LoVo (cell line): ENCODE measurements at places on chromosomes 4 and X.

- DNase-seq: no peak
Measured at GRCh38 chr4:79425586-79425985, 17.6 kb upstream of the GK2 start.

- no peak for DNase-seq
Measured at GRCh38 chr4:173433447-173433846, 34.5 kb upstream of the SCRG1 start.

- DNase-seq: no peak
Measured at GRCh38 chr4:105198541-105198940, 51.9 kb downstream of the TET2 start.

DNA sequence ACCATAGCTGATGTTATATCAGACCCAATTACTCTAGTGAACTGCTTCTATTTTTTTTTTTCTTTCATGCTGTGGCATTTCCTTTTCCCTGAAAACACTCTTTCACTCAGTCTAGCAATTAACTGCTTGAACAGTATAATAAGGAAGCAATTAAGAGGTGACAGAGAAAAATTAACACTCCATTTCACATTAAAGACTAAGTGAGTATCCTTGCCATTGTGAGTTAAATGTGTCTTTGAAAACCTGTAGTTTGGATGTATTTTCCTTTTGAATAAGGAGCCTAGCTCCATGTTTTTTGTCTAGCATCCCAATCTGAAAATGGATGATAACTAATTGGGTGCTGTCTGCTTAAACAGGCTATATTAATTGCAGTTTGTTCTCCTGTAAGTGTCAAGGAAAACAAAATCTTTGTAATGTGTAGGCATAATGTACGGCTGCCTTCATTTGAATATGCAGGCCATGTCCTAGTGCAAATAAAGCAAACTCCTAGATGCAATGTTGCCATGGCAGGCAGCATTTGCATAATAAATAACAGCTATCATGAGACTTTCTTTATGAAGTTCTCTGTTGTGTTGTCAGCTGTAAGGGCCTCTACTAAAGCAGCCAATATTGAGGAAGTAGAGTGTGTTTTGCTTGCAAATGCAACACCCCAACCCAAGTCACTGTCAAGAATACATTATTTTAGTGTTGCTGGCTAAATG, 416.7 kb downstream of the ZIC3 start:
- no peak for DNase-seq

DNA sequence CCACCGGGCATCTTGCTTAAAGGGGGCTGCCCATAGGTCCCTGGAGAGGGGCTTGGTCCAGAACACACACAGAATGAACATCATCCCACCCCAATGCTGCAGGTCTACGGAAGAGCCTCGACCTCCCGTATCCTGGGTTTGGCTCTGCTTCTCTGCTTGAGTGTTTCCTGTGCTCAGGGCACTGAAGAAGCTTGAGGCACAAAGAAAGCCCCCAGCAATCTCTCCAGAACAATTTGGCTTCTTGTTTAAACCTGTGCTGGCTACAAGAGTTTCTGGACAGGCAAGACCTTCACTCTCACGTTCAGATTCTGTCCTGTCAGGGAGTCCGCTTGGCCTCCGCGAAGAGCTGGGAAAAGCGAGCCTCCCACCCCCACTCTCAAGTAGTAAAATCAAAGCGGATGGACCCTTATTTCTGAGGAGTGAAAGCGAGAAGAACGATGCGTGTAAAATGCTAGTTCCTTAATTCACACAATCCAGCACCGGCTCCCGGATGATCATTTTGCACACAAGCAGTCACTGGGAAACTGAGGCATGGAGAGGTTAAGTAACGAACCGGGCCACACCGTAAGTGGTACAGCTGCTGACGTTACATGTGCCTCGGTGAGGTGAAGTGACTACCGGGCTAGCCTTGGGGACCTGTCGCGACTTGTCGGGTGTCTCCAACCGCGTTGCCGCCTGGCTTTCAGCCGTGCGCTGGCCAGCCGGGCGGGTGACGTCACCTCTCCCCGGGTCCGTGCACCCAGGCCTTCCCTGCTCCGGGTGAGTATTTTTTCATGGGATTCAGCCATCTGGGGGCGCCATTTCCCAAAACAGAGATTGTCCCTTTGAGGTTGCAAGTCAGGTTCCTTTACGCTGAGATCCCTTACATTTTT, 3.1 kb upstream of the SFRP2 start:
- DNase-seq: no peak

GRCh38 chr4:155523358-155523757, 143.3 kb upstream of the GUCY1A1 start:
- no peak for DNase-seq

DNA sequence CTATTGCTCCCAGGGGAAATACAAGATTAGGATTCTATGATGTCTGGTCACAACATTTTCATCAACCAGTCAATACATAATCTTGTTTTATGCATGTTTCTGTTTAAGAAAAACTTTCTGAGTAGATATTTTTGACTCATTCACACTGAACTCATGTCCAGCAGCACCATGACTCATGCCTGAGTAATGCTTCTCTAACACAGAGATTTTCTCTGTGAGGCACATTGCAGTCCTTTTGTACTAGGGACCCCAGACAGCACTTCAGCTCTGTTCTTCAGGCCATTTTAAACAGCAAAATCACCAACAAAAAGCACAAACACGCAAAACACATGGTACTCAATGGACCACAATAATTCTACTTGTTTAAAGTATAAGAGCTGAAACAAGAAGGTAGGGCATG, 83.6 kb downstream of the MXRA5 start:
- DNase-seq: peak; percentile 5

DNA sequence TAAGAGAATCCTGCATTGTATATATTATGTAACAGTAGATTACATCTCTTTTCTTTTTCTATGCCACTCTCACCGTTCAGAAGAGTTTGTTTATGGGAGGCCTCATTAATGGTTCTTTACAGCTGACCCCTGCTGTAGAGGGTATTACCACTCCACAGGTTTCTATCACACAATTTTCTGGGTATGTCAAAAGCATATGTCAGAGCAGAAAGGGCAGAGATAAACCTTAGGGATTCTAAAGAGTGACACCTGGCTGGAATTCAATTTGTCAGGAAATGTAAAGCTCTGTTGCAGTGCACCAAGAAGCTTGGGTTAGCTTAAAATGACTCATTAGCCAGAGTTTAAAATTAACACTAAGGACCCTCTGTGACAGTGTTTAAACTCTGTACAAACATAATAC, 658.7 kb downstream of the PCDH18 start:
- DNase-seq: no peak

DNA sequence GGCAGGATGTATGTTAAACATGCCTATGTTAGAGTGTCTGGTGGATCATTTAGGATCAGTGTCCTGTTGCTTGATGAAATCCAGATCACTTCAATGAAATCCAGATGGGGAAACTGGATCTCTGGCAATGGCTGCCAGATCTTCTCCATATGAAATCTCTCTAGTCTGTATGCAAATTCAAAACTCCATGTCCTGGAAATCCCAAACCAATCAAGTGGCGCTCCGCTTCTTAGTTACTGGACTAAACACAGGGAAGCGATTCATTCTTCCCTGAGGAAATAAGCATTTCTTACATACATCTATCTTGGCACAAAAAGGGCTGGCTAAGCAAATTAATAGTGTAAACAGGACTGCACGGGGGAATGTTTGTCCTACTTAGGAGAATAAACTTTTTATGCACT, 94.9 kb downstream of the HDAC8 start:
- no peak for DNase-seq

DNA sequence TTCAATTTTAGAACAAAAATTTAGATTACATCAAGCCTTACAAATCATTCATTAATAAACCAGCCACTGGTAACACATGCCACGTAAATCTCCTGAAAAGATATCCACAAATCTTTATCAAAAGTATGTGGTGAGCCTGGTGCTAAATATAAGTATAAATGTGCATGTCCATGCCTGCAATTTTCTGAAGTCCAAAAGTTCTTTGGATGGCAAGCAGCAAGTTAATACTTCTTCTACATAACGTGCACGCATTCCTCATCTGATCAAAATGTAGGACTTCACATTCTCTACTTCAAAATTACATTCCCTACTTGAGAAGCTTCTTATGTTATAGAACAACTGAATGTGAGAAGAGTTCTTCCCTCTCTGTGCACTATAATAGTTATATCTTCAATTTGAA, 49.8 kb downstream of the HHIP start:
- DNase-seq: no peak

DNA sequence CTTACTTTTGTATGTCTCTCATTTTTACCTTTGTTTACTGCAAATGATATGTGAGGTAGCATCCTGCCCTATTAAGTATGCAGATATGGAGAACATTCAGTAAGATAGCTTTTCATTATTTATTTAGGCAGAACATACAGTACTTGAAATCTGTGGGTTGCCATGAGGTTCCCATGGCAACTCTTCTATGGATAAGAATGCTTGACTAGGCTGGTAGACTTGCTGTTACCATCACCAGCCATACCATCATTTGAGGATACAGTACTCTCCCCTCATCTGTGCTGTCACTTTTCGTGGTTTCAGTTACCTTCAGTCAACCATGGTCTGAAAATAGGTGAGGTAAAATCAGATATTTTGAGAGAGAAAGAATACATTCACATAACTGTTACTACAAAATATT, 56.7 kb downstream of the NAF1 start:
- DNase-seq: no peak

DNA sequence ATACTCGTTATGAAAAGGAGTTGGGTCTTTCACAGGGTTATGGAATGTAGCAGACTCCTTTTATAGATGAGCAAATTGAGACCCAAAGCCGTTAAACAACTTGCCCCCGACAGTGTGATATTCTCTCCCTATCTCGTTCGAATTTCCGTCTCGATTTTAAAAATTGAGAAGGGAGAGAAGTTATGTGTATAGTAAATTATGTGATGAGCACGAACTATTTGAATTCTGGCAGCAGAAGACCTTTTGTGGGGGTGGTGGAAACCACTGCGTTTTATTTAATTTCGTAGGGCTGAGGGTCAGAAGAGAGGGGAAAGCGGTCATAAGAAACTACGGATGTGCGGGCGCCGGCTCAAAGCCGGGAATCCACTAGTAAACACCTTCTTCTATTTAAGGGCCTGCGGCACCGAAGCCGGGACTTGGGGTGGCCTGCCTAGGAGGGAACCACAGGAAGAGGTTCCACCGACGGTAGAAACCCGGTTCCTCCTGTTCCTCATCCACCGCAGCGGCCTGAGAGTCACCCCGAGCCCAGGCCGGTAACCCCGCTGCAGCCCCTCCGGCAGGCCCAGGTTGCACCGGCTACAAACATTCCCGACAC, 1.5 kb upstream of the DDX3X start:
- DNase-seq: no peak

- DNase-seq: no peak
Measured at GRCh38 chr4:126976850-126977632, 655.7 kb upstream of the INTU start.

- no peak for DNase-seq
Measured at GRCh38 chr4:183098019-183098722, 886 bp upstream of the WWC2 start.

- DNase-seq: peak; percentile 51
Measured at GRCh38 chrX:1086444-1087409, 125.7 kb downstream of the CRLF2 start.

GRCh38 chr4:1075225-1075624, 38.1 kb downstream of the RNF212 start:
- DNase-seq: no peak

- DNase-seq: no peak
Measured at GRCh38 chrX:151929126-151929525, 16.4 kb downstream of the MAGEA4 start.

GRCh38 chrX:101408532-101408841, 465 bp downstream of the HNRNPH2 start:
- no peak for DNase-seq

- no peak for DNase-seq
Measured at GRCh38 chr4:19259920-19260319, 991.8 kb upstream of the SLIT2 start.

GRCh38 chr4:176818531-176818930, 25.8 kb upstream of the VEGFC start:
- no peak for DNase-seq

GRCh38 chr4:16550531-16550930, 324.3 kb upstream of the TAPT1 start:
- no peak for DNase-seq

DNA sequence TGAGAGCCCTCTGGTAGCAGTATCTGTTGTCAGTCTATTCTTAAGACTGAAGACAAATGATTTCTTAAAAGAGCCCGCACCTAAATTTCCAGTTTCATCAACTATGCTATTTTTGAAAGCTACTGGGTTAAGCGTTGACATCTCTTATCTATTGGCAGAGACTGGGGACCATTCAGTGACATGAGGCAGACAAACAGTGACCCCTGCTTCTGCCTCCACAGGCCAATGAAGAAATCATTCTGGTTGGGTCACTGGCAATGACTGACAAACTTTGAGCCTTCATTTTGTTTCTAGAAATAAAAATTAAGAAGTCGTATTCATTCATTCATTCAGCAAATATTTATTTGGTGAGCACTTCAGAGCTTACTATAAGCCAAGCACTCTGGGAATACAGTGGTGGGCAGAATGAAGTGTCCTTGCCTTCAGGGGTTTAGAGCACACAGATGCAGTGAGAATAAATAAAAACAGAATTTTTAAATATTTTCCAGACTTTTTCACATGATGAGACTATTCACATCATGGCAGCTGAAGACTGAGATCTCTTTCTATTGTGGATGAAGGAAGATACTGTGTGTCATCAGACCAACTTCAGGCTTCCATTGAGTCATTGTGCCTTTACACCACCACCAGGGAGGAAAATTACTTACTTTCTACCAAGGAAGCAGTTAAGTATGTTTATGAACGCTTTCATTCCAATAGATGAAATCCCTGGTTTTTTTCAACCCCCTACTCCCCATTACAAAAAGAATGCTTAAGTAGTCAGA, 36.0 kb downstream of the SORBS2 start:
- no peak for DNase-seq

- DNase-seq: peak; percentile 62
Measured at GRCh38 chr4:48329976-48330375, 11.4 kb upstream of the SLAIN2 start.

DNA sequence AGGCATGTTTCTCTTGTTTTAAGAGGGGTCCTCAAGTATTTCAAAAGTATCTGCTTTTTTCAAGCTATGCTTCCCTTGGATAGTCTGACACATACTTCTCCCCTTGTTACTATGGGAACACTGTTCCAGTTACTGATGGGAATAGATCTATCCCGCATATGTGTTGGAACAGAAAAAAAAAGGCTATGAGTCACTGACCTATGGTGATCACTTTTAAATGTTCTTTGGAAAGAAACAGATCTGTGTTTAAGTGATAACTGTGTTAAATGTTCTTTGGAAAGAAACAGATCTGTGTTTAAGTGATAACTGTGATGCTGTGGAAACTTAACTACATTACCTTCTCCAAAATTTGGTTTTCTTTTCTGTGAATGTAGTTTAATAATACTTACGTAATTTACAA, 303.2 kb downstream of the TEX13C start:
- DNase-seq: no peak

DNA sequence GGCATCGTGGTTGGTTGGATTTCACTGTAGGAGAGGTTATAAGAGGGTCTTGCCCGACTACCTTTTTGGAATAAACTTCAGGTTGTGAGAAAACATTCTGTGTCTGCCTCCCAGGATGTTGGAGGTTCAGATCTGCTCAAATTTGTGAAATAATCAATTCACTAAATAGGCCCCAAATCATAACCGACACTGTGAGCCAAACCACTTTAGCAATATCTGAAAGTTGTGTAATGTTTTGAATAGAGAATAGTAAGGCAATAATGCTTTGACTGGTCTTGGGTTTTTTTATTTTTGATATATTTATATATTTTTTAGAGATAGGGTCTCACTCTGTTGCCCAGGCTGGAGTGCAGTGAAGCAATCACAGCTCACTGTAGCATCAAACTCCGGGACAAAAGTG, 131.2 kb downstream of the GLRA3 start:
- DNase-seq: no peak
